Occipital lobe (tissue), 3 donors: ENCODE measurements at places on chromosomes 11 and 22.

GRCh38 chr11:66012371-66012945 lies 650 bp downstream of the CST6 start:
- DNase-seq: no peak

- no peak for DNase-seq
Observed at GRCh38 chr22:23060612-23061400, 9.5 kb upstream of the GNAZ start.

GRCh38 chr22:38233427-38233826 lies 31.6 kb downstream of the MAFF start:
- DNase-seq: no peak

- DNase-seq: no peak
Observed at GRCh38 chr11:7576726-7577290, 63.0 kb downstream of the PPFIBP2 start.

DNA sequence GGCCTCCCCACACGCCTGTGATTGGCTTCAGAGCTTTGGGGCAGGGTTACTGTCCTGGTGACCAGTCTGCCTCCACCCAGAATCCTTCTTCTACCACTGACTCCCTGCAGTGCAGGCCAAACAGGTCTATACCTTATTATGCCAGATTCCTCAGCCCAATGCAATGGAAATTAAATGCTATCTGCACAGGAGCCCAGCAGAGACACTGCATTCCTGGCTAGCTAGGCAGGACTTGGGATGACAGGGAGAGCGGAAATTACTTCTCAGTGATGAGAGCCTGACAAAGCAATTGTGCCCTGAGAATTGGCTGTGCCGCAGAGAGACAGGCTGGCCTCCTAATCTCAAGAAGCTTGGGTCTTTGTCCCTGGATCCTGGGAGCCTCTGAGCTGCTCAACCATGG lies 143.8 kb upstream of the NCAM1 start:
- no peak for DNase-seq

- no peak for DNase-seq
Observed at GRCh38 chr22:30273711-30274436, 7.2 kb upstream of the OSM start.

GRCh38 chr22:49705216-49705971 lies 122.3 kb downstream of the BRD1 start:
- no peak for DNase-seq

DNA sequence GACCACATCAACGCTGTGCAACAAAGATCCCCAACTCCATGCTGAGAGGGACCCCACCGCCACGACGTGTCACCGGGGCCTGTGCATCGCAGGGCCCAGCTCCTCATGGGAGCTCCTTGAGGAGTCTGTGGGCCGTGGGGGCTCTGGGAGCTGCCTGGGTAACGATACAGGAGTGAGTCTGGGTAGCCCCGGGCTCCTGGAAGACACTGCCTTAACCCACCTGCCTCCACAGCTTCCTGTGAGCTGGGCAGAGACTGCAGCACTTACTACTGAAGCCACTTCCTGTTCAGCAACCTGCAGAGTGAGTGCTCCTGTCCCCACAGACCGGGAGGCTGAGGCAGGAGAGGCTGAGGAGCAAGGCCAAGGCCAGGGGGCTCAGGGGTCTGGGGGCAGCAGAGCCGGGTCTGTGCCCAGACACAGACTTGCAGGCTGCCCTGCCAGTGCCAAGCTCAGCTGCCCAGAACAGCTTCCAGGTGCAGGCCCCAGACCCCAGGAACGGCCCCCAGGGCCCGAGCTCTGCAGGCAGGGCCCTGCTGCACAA lies 226.7 kb downstream of the BRD1 start:
- no peak for DNase-seq

DNA sequence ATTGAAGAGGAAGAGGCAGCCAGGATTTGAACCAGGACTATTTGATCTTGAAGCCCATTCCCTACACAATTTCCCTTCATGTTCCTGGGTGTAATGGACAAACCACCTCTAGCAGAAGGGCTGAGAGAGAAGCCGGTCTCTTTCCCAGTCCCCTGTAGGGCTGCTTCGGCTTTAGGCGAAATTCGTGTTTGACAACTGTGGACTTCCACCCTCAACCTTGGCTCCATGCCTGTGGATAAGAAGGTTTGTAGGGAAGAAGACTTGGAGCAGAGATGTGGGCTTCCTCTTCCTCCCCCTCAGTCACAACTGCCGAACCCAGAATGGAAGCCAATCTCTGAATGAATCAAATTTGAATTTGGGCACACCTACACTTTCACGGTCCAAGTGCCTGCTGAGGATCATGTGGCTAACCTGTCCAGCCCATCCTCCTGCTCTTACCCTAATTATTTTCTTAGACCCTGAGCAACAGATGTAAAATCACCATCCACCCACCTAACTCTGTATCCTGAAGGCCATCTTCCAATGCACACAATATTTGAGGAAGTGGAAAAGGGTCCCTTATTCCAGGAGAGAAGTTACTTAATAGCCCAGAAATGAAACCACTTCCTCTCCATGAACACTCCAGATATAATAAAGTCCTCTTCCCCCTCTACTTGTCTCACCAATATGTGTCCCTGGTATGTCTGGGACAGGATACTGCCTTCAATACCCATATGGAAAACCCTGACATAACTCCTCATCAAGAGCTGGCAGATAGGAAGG lies 10.1 kb upstream of the SCN2B start:
- no peak for DNase-seq

DNA sequence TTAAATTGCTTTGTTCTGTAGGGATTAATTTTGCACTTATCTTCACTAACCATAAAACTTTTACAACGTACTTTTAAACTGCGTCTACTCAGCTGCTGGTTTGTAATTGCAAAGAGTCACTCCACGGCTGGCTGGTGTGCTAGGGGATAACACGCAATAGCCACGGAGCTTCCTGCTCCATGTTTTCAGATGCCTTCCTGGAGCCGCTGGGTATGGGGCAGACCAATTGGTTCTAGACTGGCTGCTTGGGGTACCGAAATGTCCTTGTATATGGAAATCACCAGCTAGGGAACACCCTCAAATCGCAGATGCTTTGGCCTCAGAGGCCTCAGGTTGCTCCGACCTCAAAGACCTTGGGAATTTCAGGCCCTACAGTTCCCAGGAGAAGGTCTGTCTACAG lies 3.8 kb upstream of the CSNK2A3 start:
- DNase-seq: no peak

DNA sequence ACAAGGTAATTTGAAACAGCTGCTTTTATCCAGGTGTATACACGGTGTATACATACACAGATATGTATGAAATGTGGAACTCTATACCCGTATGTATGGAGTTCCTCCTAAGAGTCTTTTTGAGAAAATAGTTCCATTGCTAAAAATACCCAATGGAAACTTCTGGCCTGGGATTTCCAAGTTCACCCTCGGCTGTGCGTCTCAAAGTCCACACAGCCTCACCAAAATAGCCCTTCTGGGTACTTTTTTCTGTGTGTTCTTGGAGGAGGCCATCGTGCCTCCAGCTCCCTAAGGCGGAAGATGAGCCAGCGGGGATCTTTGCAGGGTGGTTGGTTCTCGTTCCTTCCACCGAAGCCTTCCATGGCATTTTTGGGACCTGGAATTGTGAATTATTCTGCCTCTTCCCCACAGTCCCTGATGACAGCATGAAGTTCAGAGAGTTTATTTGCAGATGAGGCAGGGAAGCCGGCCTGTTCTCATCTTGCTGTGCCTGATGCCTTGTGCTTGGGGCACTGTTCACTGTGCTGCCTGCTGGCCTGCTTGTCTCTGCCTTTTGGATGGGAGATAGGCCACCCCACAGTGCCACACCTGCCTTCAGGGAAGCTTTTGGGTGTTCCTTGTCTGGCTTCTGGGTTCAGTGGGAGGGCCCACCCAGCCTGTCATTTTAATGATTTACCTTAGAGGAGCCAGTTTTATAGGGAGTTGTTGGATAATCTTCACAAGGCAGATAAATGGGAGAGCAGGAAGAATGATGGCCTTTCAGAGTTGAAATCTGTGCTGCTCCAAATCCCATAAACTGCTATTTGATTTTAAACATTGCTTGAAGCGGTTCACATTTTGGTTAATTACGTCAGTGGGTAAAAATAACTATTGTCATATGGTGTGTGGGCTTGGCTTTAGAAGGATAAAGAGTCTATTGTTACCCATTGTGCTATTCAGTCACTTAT lies 112.7 kb upstream of the OR4B1 start:
- no peak for DNase-seq

- no peak for DNase-seq
Observed at GRCh38 chr22:35915477-35916013, 113.1 kb downstream of the RBFOX2 start.
